T-helper 1 cell treated with Interleukin-12 subunit alpha and Interleukin-12 subunit beta and Interleukin-4 antibody, amounts not matched to agents 30 ng/mL and 1 ng/mL, for 36 hours (primary cell): ENCODE measurements at places on chromosomes 4 and X. TPM values are rescaled to one million over a fixed set of nuclear protein-coding genes. Genes with fewer than 3 reads are reported as not detected.

NLGN3 gene
- total RNA-seq: 2.3 and 3.1 TPM in 2 replicates

MGARP gene
- total RNA-seq: not detected in 2 replicates

ACOX3 gene
- 15.9 and 16.5 TPM in 2 replicates for total RNA-seq

TEC gene
- total RNA-seq: 0.91 and 1.1 TPM in 2 replicates

FRMD7 gene
- not detected in 2 replicates for total RNA-seq

KLHL2 gene
- 36.2 and 40.3 TPM in 2 replicates for total RNA-seq

ATP1B4 gene
- not detected in 2 replicates for total RNA-seq

PDLIM3 gene
- total RNA-seq: not detected in 2 replicates

CENPVL2 gene
- total RNA-seq: not detected in 2 replicates

AMELX gene
- not detected in 2 replicates for total RNA-seq

PPP1R2C gene
- not detected in 2 replicates for total RNA-seq

SPANXN3 gene
- total RNA-seq: not detected in 2 replicates

SYTL5 gene
- total RNA-seq: not detected in 2 replicates

DMP1 gene
- not detected in 2 replicates for total RNA-seq

PHOX2B gene
- total RNA-seq: not detected in 2 replicates

SPATA4 gene
- not detected in 2 replicates for total RNA-seq

CACNA1F gene
- total RNA-seq: 0.22 TPM in 2 replicates

F8A2 gene
- not detected in 2 replicates for total RNA-seq

NXF2 gene
- not detected in 2 replicates for total RNA-seq

OTUD5 gene
- total RNA-seq: 68.4 and 71.1 TPM in 2 replicates

NHSL2 gene
- total RNA-seq: 1.0 and 1.2 TPM in 2 replicates

F11 gene
- total RNA-seq: 0.10 TPM in 1 of 2 replicates, not detected in the other

NDP gene
- total RNA-seq: not detected in 2 replicates

INPP4B gene
- 23.7 and 27.0 TPM in 2 replicates for total RNA-seq

STS gene
- 2.0 TPM in 2 replicates for total RNA-seq

ZC4H2 gene
- 12.1 and 14.9 TPM in 2 replicates for total RNA-seq

HSD17B10 gene
- total RNA-seq: 123 and 130 TPM in 2 replicates

ARHGAP6 gene
- total RNA-seq: not detected in 2 replicates

CNKSR2 gene
- total RNA-seq: 4.8 and 6.5 TPM in 2 replicates

GSX2 gene
- total RNA-seq: not detected in 2 replicates

ANKRD50 gene
- total RNA-seq: 0.07 and 0.17 TPM in 2 replicates

EPGN gene
- not detected in 2 replicates for total RNA-seq

NIPAL1 gene
- 0.85 and 1.1 TPM in 2 replicates for total RNA-seq

NUDT11 gene
- total RNA-seq: 0.71 and 1.2 TPM in 2 replicates

NEXMIF gene
- total RNA-seq: 0.42 and 0.49 TPM in 2 replicates

TRIM75 gene
- total RNA-seq: not detected in 2 replicates

MAGEA11 gene
- not detected in 2 replicates for total RNA-seq

FREM3 gene
- 0.05 TPM in 1 of 2 replicates, not detected in the other for total RNA-seq

HTR2C gene
- not detected in 2 replicates for total RNA-seq

BDH2 gene
- total RNA-seq: 12.3 and 13.9 TPM in 2 replicates

SPANXB1 gene
- not detected in 2 replicates for total RNA-seq

CXorf58 gene
- total RNA-seq: not detected in 2 replicates

BEX5 gene
- total RNA-seq: 1.4 TPM in 2 replicates
